Ecto neural progenitor cell (in vitro differentiated cells): ENCODE measurements at places on chromosomes 12 and 14.

DNA sequence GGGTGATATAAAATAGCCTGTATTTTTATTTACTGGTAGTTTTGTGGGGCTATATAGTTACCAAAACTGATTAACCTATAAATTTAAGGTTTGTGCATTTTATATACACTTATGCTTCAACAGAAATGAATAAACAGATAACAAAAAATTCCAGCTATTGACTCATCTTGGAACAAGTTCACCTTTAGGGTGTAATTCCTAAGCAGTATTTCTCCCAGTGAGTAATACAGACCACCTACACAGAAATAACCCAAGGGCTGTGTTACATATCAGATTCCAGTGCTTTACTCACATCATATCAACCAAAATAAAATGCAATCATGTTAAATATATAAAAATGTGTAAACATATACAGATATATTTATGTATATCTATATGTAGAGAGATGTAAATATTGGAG lies 345.6 kb downstream of the ADAMTS20 start:
- no peak for DNase-seq

DNA sequence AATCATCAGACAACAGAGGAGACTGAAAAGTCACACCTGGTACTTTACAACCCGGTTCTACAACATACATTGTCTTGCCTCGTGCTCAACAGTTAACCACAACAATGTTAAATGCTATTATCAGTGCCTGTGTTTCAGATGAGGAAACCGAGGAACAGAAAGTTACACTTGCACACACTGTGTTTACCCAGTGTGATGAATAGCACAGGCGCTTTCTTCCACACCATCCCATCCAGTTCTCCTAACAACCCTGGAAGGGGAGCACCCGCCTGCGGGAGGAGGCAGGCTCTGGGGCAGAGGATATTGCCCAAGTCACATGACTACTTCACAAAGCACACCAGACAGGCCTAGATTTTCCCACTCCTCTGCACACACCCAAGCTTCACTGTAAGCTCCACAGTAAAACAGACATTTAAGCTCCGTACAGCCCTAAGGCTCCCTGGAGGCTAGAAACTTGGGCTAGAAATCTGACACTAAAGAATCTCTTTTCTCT lies 21.8 kb downstream of the NCKAP5L start:
- no peak for DNase-seq

DNA sequence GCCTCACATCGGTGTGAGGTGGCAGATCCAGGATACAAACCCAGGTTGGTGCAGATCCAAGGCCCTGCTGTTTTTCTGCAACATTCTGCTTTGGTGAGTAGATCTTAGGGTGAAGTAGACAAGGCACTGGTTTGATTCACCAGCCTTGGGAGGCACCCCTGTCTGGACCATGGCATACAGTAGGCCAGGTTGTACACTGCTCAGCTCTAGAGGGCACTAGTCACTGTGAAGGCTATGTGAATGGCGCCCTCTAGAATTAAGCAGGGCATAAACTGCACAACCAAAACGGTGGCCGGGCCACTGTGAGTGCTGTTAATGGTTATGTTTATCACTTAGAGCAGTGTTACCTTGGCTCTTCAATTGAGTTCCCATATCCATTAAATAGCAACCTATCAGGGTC lies 280.6 kb upstream of the PWP1 start:
- DNase-seq = no peak

DNA sequence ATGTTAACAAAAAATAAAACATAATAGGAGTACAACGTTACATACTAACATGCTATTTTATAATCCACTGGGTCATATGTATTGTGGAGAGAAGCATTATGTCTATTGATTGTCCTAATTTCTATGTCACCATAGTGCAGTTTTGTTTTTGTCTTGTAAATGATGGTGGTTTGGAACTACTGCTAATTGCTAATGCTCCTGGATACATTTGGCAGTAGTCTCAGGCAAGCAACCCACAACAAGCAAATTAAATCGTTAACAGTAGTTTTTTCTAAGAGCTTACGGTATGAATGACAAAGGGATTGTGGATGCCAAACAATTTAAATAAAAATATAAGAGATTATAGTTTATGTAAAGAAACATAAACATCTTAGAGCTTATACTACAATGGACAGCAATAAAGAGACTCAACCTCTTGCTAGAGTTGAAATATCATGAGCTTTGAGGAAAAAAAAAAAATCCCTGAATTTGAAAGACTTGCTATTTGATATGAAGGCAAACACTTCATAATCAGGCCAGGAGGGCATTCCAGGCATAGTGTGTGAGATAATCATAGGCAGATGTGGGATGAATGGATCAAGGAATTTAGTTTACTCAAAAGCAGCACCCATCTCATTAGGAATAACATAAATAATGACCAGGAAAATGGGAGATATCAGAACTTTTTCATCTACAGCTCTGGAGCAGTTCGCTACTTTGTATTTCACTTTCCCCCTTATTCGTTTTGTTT lies 181.3 kb downstream of the CCDC59 start:
- DNase-seq = no peak

DNA sequence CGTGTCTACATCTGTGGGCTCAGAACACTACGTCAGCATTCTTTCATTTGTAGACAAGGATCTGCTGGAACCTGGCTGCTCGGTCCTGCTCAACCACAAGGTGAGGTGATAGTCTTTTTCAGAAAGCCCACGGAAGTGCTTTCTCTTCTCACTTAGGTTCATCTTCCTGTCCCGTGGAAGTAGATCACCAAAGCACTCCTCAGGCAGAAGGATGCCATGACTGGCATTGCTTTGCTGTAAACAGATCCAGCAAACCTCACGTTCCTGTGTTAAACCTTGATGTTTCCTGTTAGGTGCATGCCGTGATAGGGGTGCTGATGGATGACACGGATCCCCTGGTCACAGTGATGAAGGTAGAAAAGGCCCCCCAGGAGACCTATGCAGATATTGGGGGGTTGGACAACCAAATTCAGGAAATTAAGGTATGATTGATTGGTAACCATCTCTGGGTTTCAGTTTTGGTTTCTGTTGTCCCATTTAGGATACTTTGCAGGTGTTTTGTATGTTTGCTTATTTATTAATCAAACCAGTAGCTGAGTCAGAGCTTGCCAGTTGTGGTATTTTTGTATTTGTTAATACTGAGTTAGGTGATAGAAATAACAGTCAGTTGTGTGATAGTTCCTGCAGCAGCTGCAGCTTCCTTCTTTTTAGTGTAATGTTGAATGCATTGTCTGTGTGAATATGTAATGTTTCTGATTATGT lies 7.5 kb downstream of the PSMC1 start:
- no peak for DNase-seq

GRCh38 chr12:123033392-123034021 lies 53.0 kb downstream of the ARL6IP4 start:
- no peak for DNase-seq

GRCh38 chr12:79046021-79046420 lies 181.4 kb downstream of the SYT1 start:
- no peak for DNase-seq

- DNase-seq = peak; percentile 40
Measured at GRCh38 chr12:52901715-52902541, 2.9 kb downstream of the KRT8 start.

DNA sequence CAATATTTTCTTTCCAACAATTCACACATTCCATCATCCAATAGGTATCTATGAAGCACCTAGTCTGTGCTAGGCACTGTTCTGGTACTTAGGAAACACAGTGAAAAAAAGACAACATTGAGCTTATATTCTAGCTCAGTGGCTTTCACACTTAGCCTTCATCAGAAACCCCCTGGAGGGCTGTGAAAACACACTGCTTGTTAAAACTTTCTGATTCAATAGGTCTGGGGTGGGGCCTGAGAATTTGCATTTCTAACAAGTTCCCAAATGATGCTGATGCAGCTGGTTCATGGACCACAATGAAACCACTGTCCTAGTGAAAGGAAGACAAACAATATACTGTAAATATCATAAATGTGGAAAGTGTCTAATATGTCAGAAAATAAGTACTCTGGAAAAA lies 5.9 kb downstream of the VTI1B start:
- no peak for DNase-seq
